Memory B cell (primary cell): ENCODE measurements at places on chromosomes 11 and 22.

DNA sequence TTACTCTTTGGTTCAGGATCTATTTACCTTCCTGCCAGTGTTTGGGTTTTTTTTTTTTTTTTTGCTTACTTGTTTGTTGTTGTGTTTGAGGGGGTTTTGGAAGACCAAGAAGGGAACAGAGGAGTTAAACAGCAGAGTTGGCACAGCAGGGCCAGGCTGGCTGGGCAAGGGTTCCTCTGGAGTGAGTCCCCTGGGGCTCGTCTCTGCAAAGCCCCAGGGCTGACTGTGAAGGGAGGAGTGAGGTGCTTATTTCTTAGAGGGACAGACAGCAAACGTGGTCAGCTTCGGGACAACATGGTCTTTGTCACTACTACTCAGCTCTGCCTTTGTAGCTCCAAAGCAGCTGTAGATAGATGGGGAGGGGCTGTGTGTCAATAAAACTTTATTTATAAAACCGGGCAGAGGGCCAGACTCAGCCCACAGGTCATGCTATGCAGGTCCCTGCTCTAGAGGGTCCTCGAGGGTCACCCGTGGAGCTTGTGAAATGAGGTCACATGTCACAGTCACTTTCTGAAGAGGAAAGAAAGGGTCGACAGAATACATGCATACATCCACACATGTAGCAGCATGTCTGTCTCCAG lies 1404.7 kb downstream of the BRD1 start:
- no peak for DNase-seq

DNA sequence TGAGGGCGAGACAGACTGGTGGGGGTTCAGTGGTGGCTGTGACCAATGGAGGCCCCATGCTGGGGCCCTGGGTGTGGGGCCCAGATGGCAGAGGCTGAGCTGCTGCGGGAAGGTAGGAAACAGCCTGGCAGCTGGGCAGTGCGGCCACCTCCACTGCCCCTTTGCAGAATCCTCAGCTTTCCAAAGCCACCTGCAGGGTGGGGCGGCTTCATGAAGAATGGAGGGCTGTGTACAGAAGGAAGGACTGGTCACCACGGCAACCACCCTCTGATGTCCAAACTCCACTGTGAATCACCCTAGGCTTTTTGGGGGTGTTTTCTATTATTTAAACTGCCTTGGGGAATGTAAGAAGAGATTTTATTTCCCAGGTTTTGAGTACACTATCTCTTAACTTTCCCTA lies 166.3 kb upstream of the NAV2 start:
- DNase-seq: no peak

DNA sequence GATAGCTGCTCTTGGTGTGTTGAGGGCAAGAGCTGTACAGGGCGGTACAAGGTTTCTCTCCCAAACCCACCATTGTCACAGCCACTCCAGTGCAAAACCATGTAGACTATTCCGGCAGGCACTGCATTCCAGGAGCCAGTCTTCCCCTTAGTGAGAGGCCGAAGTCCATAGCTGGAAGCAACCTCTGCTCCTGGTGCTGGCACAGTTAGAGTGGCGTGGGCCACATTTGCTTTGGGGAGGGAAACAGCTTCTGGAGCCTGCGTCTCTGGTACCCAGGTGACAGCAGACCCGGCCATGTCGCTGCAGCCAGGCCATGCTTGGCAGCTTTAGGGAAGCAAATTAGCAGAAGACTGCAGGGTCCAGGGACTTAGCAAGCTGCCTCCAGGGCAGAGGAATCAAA lies 788.0 kb downstream of the BRD1 start:
- DNase-seq: no peak

DNA sequence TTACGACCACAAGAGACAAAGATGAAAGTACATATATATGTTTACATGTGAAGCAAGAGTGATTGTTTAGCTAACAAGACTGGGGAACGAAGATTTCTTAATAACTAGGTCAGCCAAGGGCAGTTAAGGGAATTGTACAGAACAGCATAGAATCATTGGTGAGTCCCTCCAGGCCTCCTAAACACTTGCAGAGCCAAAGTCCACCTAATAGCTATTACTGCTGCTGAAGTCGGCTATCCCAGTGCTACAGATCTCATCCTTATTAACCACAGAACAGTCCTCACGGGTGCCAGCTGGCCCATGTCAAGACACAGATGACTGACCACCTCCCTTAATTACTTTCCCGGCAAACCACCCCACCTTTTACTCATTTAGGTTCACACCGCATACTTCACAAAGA lies 68.5 kb upstream of the OPCML start:
- no peak for DNase-seq

- DNase-seq: no peak
These were observed 21.5 kb downstream of the NFAM1 start for GRCh38 chr22:42410708-42411107.

DNA sequence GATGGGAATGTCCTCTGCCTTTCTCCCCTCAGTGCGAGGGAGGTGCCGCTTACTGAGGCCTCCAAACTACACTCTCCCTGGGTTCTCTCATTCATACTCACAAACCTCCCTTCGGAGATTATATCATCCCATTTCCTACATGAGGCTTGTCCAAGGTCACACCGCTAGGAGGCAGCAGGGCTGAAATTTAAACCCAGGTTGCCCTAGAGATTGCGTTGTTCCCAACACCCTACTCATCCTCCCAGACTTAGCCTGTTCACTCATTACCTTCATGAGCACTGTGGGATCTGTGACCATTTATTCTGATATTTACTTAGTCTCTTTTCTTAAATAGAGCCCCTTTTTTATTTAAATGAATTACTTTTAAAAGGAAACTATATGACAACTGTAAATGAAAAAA lies 31.1 kb downstream of the SDHAF2 start:
- DNase-seq: no peak

- DNase-seq: no peak
These were observed 7.5 kb upstream of the MYH9 start for GRCh38 chr22:36395055-36395849.

- DNase-seq: no peak
These were observed 2.9 kb downstream of the KIRREL3 start for GRCh38 chr11:126997641-126998040.

DNA sequence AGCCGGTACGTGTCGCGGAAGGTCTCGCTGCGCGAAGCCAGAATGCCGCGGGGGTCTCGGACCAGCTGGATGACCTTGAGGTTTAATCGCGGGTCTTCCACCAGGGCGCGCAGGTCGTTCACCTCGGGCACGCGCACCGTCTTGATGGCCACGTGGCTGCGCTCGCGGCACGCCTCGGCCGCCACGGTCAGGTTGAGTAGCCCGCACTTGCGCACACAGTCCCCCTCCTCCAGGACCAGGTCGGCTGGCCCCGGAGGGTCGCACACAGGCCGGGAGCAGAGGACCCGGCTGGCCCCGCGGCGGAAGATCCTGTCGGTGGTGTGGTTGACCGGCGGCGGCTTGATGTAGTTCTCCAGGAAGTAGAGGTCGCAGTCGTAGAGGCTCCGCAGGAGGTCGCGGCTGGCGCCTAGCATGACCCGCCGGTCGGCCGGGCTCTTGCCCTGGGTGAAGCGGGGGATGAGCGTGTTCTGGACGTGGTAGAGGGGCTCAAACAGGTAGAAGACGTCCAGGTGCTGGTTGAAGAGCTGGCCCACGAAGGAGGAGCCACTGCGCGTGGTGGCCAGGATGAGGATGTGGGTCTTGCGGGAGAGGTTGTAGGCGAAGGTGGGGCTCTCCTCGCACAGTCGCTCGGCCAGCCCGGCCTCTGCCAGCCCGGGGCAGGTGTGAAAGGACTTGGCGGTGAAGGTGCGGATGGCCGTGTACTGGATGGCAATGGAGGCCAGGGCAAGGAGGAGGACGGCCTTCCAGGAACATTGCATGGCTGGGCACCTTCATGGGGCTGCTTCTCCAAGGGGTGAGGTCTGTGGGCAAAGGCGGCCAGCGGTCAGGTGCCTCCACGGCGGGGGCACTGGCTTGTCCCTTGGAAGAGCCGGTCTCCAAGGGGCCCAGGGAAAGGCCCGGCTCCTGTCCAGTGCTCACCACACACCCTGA lies 15.0 kb downstream of the CHST1 start:
- DNase-seq: no peak

GRCh38 chr22:33792832-33793231 lies 127.4 kb downstream of the LARGE1 start:
- no peak for DNase-seq

DNA sequence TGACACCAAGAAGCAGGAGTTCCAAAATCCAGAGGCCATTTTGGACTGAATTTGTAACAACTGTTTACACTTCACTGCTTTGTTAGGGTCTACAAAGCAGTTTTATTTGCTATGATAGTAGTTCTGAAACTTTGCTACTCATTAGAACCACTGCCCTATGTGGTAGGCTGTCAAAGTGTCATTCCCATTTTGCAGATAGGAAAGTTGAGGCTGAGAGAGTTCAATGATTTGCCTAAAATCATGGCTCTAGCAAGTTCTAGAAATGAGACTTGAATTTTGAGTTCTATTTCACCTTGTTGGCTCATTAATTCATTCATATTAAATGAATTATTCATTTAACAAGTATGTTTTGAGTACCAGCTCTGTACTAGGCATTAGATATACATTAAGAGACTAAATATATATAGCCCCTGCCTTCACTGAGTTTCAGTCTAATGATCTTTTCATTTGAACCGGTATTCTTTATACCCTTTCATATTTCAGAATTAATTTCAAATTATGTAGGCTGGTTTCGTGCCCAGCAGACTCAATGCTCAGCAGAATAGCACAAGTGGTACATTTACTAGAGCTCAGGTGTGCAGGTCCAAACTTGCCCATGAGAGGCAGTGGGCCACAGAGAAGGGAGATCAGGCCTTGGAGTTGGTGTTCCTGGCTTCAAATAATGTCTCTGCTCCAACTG lies 93.5 kb downstream of the ME3 start:
- no peak for DNase-seq

- no peak for DNase-seq
These were observed 1284.0 kb downstream of the FAM181B start for GRCh38 chr11:81449588-81450156.

- DNase-seq: no peak
These were observed 6.7 kb downstream of the HPX start for GRCh38 chr11:6433998-6434660.

DNA sequence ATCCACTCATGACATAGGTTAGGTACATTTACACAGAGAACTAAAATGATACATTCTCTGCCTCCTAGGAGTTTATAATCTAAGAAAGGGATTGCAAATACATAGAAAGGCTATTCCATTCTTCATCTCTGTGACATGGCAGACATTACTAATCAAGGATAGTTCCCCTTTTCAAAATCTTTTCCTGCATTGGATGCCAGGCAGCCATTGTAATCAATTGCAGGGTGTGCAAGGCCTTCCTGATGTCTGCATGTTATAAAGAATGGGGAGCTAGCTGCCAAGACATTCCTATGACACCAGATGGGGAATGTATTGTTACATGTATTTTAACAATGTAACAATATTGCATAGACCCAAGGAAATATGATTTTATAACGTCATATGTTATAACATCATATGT lies 82.0 kb downstream of the KIRREL3 start:
- no peak for DNase-seq

DNA sequence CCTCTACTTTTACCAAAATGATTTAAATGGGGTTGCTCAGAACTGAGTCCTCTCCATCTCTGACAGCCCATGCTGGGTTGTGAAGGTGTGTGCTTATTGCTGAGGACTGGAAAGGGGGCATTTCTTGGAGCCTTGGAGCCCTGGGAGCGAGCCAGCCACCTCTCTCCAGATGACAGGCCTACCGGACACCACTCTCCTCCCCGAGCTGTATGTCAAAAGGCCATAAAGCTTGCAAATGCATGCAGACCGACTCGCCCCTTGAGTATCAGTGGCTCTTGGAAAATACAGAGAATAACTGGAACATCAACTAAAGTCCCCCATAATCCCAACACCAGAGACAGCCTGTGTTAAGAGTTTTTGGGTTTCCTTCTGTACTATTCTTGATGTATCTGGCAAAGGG lies 67.9 kb upstream of the PITPNB start:
- no peak for DNase-seq

DNA sequence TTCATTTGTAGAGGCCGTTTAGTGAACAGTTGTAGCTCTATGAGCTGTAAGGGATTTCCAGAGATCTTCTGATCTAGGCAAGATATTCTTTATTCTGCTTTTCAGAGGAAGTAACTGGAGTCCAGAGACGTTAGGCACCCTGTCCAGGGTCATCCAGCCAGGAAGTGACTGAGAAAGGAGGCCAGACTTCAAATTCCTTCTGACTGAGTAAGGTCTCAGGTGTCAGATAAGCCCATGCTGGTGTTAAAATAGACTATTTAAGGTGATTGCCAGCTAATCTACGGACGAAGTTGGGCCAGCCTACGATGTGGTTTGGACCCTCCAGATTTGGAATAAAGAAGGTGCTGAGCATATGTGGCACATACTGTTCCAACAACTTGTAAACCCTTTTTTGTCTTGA lies 54.6 kb downstream of the GRIK4 start:
- DNase-seq: no peak

GRCh38 chr11:65274735-65275682 lies 13.2 kb downstream of the POLA2 start:
- DNase-seq: no peak

- no peak for DNase-seq
These were observed 53.8 kb downstream of the FLRT1 start for GRCh38 chr11:64089493-64089892.
